ENCODE measurements at places on chromosomes 16 and 17. TPM values are rescaled to one million over a fixed set of nuclear protein-coding genes. Genes with fewer than 3 reads are reported as not detected.

Gene TEKT1
- total RNA-seq = not detected

Gene HSF5
- not detected for total RNA-seq

Gene MT1E
- 89.4 TPM for total RNA-seq

- DNase-seq = peak; percentile 58
These were observed 11.5 kb upstream of the ZC3H18 start for GRCh38 chr16:88558457-88559442.

DNA sequence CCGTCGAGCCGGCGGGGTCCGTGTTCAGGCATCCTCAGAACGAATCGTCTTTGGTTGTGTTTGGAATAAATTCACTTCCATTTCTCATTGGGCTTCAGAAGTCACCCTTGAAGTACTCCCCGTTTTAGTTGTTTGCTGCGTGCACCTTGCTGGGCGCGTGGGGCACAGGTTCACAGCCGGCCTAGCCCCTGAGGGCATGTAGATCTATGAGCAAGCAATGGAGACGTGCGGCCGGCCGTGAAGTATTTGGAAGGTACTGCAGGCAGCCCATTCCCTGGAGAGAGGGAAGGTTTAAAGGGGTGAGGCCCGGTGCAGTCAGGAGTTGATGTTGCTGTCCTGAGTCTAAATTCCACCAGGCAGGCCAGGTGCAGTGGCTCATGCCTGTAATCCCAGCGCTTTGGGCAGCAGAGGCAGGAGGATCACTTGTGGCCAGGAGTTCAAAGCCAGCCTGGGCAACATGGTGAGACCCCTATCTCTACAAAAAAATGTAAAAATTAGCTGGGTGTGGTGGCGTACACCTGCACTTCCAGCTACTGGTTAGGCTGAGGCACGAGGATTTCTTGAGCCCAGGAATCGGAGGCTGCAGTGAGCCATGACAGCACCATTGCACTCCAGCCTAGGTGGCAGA is 714 bp downstream of the ACSF3 start:
- DNase-seq = peak; percentile 49

GRCh38 chr17:811051-811784 is 29.1 kb downstream of the MRM3 start:
- no peak for DNase-seq

DNA sequence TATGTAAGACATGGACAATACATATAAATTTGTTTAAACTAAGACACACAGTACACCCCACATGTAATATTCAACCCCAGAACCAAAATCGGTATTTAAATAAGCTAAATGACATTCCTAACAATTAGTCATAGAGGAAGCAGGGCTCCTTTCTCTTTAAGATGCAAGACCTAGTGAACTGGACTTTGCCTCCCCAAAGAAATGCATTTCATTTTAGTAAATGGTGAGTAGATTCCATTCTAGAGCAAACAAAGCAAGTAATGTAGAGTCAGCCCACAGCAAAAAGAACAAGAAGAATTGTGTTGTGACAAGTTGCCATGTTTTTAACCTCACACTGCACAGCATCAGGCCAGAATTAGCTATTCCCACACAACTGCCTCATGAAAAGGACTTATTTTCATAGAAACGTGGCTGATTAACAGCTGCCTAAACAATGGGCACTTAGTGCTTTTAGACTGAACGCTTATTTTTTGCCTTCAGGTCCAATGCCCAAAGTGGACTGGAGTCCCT is 14.4 kb downstream of the DNAJC7 start:
- DNase-seq = peak; percentile 53

DNA sequence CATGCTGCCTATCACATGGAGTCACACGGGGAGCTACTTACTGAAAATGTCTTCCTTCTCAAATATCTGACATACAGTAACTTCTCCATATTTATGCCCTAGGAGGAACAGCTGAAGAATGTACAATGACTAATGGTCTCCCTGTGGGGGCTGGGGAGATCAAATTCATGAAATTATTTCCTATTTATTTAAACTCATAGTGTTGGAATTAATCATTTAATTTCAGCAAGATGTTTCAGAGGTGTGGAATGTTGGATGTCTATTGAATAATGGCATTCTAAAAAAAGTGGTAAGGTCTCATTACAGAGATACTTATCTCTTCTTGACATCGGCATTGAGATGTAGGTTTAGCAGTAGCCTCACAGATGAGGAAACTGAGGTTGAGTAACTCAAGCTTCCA is 214.3 kb upstream of the CDH11 start:
- DNase-seq = peak; percentile 81

DNA sequence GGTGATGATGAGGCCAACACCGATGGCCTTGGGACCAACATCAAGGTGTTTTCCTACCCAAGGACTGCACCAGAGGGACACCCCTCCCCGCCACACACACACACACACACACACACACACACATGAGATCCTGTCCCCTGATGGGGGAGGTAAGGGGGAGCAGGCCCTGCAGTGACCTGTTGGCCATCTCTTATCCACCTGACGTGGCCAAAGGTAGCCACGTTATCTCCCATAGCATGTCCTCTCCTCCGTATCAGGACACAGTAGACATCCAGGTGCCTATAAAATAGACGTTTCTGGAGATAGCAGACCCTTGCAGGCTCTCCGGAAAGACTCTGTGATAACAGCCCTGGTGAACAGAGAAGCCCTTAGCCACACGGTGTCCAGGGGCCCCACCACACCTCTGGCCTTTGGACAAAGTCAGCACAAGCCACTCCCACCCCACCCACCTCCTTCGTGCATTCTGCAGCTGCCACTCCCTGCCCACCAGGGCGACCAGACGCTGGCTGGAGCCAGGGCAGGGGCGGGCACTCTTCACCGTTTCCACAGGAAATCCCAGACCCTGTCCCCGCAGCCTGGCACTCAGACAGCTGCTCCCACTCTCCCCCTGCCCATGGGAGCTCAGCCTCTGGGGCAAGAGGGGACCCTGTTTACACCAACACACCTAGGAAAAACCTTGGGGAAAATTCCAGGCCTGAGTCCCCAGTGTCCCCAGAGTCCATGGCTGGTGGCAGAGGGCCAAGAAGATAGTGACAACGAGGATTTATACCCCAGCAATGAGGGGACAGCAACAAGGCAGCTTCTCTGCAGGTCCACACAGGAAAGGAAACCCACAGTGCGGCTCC is 15.4 kb upstream of the ENPP7 start:
- DNase-seq = no peak

Gene SLC52A1
- total RNA-seq = 0.32 TPM

GRCh38 chr17:35936063-35936462 is 5.5 kb upstream of the RDM1 start:
- no peak for DNase-seq
